ENCODE measurements at places on chromosomes 4 and X. TPM values are rescaled to one million over a fixed set of nuclear protein-coding genes. Genes with fewer than 3 reads are reported as not detected.

The TAF7L gene
- 0.21 TPM for total RNA-seq

The PCYT1B gene
- total RNA-seq = 3.8 TPM

The BRCC3 gene
- total RNA-seq = 17.9 TPM

The RNF150 gene
- total RNA-seq = 19.3 TPM

The GPR34 gene
- 9.8 TPM for total RNA-seq

The ZNF674 gene
- 4.2 TPM for total RNA-seq

The GUCY1B1 gene
- 16.5 TPM for total RNA-seq

DNA sequence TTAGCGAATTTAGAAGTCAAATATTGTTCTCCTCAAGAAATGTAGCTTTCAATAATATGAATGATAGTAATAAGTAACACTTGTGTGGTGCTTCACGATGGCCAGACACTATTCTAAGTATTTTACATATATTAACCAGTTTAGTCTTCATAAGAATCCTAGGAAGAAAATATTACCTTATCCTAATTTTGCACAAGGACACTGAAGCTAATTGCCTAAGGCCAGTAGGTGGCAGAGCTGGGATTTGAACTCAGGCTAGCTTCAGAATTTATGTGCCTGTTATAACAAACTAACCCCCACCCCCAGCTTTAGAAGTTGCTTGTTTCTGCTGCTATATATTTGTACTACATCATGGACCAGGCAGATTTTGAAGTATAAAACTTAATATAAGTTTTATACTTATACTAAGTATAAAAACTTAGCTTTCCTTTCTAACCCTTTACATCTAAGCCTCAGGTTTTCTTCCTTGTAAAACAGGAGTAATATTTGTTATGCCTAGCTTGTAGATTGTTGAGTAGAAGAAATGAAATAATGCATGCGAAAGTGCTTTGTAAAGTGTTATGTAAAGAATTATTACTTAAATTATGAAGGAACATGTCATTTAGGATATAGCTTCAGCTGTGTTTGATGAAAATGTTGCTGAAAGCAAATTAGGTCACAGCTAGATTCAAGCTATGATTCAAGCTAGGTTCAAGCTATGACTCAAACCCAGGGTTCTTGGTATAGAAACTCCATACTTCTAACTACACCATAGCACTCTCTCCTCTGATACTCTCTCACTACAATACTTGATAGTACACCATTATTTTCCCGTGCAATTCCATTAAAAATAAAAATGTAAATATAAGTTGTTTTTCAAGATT is 4.2 kb upstream of the CDS1 start:
- DNase-seq = no peak

- DNase-seq = no peak
Measured at GRCh38 chr4:93645120-93645519, 183.4 kb upstream of the ATOH1 start.

- peak; percentile 88 for DNase-seq
Measured at GRCh38 chr4:121950212-121950679, 1.6 kb downstream of the TRPC3 start.

DNA sequence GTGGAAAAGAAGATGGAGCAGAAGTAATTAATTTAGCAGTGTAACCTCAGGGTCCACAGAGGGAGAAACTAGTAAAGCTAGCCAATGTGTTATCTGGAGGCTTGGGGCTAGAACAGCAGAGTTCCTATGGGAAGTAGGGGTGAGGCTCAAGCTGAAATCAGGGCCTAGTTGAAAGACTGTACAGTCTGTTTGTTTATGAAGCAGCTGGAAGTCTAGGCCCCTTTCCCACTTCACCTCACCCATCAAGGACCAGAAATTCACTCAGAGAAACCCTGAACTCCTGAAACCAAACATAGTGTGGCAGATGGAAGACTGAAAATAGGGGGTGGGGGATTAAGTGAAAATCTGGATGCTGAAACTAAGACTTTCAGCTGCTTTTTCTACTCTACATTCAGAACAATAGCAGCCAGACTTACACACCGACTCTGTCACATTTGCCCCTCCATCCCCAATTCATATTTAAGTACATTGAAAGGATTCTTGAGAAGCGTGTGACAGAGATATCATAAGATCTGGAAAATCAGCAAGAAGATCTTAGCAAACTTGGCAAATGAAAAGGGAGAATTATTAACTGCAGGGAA is 32.6 kb upstream of the FAM241A start:
- no peak for DNase-seq

DNA sequence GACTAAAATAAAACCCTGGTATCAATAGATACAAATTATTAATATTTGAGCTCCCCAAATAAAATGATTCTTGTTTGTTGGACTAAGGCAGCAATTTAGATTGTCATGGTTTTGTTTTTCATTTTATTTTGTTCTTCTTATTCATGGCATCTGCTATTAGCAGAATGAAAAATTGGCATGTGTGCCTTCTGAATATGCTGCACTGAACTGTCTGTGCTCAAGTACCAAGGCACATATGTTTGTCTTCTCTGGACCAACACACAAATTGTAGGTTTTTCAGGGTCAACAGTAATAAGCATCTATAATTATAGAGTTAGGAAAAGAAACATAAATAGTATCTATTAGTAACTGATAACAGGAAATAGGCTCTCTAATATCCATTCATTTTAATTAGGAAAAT is 121.1 kb downstream of the BANK1 start:
- DNase-seq = no peak

DNA sequence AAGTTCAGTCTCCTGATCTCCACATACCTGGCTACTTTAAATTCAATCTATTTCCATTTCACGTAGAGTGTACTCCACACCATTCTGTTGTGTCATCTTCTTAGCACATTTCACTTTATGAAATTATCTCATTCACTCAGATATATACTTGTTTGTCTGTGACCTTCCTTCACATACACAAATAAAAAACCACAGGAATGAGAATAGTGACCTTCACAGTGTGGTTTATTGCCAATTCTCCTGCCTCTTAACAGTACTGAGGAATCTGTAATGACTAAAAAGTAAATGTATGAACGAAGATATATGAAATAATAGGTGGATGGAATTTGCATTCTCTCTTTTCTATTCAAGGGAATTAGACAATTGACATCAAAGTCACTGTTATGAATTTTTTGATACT is 183.9 kb upstream of the PCDH7 start:
- DNase-seq = no peak

DNA sequence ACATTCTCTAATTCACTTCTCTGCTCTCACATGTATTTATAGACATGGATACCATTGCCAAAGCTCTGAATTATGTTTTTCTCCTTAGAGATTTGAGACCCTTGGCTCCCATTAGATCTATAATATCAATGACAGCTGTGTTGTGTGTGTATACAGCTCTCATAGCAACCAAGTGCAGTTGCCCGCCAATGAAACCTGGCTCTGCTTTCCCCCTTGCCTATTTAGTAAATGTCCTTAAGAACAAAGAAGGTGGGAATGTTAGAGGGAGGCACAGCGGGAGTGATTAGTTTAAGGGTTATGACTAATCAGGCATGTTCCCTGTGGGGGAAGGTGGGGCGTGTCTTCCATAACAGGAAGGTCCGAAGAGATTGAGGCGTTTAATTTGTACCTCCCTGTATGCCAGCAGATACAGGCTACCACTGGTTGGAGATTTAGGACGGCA is 100.5 kb upstream of the TBC1D9 start:
- peak; percentile 64 for DNase-seq

- DNase-seq = no peak
Measured at GRCh38 chr4:179478608-179479007, 2036.4 kb upstream of the AGA start.

DNA sequence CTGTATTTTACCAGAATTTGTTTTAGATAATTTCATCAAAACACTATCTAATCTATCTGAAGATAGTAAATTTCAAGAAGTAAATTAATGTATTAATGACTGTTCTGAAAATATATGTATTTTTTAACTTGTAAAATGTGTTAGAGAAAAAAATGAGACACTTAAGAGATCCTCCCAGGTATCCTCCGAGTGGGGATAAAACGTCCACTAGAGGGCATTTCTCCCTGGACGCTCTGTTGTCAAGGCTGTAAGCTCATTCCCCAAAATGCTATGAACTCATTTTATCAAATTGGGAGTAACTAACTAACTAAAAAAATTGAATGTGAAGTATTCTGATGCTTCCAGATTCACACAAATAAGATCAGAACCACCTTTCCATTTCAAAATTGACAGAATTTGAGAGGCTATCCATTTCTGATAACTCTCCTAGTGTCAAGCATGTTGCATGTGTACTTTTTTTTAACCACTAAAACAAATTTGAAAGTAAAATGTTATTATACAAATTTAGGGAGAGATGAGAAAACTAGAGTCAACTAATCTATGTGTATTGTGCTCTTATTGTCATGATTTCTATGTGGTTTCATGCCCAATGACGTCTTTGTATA is 337.3 kb upstream of the HS3ST1 start:
- no peak for DNase-seq

GRCh38 chr4:41061482-41062185 is 152.7 kb downstream of the APBB2 start:
- no peak for DNase-seq

DNA sequence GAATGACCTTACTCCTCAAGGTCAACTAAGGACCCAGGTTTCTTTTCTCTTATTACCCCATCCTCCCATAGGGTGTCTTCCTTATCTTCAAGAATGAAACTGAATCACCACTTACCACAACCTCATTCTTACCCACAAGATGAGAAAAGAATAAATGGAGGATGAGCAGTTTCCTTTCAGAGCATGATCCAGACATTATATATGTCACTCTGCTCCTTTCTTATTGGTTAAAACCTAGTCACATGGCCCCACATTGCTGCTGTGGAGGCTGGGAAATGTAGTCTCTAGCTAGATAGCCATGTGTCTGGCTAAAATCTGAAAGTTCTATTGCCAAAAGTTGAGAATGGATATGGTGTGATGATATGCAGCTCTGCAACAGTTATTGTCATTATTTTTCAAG is 62.4 kb upstream of the RAI2 start:
- no peak for DNase-seq

DNA sequence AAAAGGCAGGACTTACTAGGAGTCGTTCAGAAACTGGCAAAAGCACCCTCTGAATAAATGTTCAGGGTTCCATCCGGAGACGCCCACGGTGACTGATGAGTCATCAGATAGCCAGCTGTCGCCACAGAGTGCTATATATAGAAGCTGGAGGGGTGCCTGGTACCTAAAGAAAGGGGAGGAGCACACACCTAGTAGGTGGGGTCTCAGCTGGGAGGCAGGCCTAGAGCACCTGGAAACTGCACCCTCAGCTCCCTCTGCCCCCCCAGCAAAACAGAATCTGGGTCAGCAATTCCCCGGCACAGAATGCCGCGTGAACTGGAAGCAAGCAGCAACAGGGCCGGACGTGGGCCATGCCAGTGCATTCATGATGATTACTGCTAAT is 242.0 kb downstream of the BCOR start:
- DNase-seq = no peak

DNA sequence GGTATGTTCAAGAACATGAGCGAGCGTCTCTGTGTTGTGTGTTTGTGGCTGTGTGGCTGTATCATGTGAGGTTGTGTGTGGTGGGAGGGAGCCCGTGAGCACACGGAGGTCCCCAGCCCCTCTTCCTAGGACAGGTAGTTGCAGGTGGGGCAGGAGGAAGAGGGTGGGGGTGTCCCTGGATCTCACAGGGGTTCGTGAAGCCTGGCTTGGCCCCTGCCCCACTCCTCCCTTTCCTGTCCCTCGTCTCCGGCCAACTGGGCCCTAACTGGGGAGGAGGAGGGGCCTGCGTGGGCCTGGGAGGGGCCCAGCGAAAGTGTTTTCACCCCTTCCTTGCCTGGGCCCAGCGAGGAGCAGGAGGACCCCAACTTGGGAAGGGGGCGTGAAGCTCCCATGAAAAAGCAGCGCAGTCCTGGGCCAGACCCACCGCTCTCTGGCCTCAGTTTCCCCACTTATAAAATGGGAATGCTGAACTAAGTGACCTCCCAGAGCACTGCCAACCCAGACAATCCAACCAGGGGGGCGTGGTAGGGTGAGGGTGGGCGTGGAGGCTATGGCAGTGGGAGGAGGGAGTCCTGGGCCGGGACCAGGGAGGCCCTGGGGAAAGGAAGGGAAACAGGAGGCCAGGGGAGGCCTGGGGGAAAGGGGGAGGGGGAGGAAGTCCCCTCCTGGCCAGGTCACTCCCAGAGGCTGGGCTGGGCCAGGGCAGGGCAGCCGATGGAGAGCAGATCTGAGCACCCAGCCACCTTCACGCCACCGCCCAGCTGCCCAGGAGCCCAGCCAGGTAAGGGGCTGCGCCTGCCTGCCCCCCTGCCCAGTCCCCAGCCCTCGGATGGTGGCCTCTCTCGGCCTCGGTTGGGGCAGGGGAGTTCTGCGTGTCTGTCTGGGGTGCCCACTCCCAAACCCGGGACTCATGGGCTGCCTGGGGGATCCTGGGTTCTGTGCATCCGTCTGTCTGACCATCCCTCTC is at the start of gene AVPR2:
AVPR2 (plus strand) TSS at position 683 of the 967 bp plus-strand sequence. CDS start 473 bp downstream, outside the sequence.
- no peak for DNase-seq

GRCh38 chrX:74372272-74372671 is 49.0 kb upstream of the SLC16A2 start:
- no peak for DNase-seq

- no peak for DNase-seq
Measured at GRCh38 chrX:113828470-113828869, 755.4 kb upstream of the HTR2C start.

GRCh38 chrX:21503593-21503992 is 129.4 kb downstream of the CNKSR2 start:
- DNase-seq = no peak

DNA sequence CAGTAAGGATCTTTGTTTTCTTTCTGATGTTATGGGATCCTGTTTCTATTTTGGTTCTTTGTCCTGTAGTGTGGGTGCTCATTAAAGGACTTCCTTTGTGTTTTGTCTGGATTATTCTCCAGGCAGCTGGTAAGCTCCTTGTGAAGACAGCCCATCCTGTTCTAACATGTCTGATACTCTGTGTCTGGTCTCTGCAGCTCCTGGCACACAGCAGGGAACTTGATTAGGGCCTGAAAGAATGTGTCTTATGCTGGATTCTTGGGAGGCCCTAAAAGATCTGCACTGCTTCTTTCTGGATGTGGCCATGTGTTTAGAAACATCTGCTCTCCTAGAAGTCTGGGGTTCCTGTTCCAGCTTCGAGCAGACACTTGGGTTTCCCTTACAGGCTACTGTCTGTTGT is 38.1 kb upstream of the ATXN3L start:
- peak; percentile 35 for DNase-seq

DNA sequence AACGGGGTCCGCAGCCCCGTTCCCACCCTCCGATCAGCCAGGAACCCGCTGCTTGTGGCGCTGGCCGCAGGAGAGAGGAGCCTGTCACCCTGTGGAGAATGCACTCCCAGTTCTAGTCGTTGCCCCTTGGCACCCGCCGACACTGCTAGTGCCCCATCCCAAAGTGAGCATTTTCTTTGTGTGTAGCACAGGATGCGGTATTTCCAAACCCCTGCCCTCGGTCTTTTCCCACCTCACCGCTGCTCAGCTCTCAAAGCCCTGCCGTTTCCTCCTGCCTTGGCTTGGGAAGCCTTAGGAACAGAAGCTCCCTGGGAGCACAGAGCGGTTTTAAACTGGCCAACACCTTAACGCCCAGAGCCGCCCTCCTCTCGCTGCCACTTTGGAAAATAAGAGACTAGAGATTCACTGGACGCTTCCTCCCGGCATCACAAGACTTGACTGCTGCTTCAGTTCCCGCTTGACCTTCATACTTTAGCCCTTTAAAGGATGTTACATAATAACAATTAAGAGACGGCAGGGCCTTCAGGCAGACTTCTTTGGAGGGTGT is 772 bp downstream of the CYP4V2 start:
- DNase-seq = peak; percentile 58

All from lung (tissue), 17 donors.